Activated T-helper 1 cell treated with anti-CD3 and anti-CD28 coated beads, Interleukin-2, amount 50 U/mL, for 16 hours (primary cell): ENCODE measurements at places on chromosomes 6 and 20.
A peak's percentile ranks its signal among the peaks of the same experiment; 100 is the strongest.

DNA sequence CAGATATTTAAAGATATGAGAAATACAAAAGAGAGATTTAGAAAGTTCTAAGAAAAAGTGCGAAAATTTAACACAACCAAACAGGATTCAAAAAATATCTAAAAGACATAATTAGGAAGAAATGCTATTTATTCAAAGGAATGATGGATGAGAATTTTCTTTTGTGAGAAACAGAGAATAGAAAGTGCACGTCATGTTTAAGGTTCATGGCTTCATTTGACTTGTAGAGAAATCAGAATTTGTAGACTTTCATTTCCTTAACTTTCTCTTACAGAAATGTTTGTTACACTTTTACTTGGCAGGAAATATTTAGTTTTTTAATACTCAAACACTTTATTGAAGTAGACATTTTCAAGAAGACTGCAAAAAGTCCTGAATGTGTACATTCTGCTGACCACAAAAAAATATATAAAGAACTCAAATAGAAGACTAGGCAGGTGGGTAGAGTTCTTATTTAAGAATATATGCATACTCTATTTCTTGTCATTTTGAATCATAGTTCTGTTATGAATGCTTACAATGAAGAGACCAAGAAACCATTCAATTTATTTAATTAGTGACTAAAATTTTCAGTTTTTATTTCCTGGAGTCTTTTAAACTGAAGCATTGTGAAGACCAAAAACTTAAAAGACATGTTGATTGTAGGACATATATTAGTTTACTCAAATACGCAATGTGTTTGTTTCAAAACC is 710.5 kb upstream of the HS3ST5 start:
- no peak for DNase-seq

- no peak for DNase-seq
Observed at GRCh38 chr20:32497589-32498224, 87.4 kb downstream of the NOL4L start.

- no peak for DNase-seq
Observed at GRCh38 chr20:58109918-58110635, 118.4 kb downstream of the ANKRD60 start.

GRCh38 chr6:127606131-127606562 is 29.2 kb downstream of the C6orf58 start:
- DNase-seq: no peak

GRCh38 chr20:22758815-22759214 is 174.4 kb upstream of the FOXA2 start:
- no peak for DNase-seq

DNA sequence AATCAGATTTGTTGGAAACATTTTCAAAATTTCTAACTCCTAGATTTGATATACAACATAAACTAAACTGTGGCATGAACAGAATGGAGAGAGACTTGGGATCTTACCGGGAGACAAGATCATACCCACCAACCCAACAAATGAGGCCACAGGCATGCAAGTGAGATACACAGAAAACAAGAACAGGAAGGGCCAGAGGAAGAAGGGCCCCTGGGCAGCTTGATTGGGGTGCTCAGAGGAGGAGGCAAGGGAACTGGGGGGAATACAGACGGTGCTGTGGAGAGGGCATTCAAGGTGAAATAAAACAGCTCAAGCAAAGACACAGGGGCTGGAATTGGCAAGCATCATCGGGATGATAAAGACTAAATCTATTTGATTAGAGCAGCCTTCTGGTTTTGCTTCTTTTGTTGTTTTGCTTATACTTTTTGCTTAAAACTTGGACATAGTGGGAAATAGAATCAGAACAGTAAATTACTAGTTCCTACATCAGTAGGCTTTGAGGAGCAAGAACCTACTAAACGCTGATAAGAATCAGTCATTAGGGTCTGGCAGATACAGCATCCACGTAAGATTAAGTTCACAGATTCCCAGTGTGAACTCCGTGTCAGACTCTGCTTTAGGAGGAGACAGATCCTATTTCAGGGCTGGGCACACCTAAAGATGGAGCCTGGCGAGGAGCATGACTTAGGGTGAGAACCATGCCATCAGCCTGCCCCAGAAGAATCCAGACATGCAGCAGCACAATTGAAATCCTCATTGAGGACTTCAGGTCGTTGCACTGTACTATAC is 3.5 kb upstream of the RAMACL start:
- DNase-seq: no peak

GRCh38 chr6:41901882-41902519 is 6.8 kb upstream of the USP49 start:
- peak; percentile 23 for DNase-seq

GRCh38 chr6:121399966-121400365 is 35.5 kb upstream of the GJA1 start:
- no peak for DNase-seq

DNA sequence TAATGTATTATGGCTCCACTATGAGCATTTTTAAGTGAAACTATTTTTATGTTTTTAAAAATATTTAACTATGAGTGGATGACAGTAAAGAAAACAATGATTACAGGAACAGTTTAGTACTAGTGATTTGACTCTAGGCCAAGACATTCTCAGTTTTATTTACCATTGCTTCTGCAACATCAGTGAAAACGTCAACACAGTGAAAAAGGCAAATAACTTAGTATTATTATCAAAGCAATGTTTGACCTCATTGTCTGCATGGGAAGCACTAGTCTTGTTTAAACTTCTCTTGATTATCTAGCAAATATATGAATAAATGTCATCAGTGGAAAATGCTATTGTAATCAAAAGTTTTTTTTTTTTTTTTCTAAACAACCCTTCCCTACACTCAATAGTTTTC is 165.0 kb downstream of the HTR1B start:
- DNase-seq: no peak

DNA sequence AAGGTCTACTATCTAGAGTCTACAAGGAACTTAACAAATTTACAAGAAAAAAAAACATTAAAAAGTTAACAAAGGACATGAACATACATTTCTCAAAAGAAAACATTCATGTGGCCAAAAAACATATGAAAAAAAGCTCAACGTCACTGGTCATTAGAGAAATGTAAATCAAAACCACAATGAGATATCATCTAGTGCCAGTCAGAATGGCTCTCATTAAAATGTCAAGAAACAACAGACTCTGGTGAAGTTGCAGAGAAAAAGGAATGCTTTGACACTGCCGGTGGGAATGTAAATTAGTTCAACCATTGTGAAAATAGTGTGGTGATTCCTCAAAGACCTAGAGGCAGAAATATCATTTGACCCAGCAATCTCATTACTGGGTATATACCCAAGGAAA is 48.3 kb downstream of the OGFRL1 start:
- DNase-seq: no peak

- no peak for DNase-seq
Observed at GRCh38 chr20:58652606-58653294, 1.7 kb downstream of the STX16 start.

- DNase-seq: no peak
Observed at GRCh38 chr6:159645640-159646039, 47.4 kb downstream of the SOD2 start.

GRCh38 chr6:143096403-143096802 is 35.7 kb downstream of the AIG1 start:
- DNase-seq: no peak

DNA sequence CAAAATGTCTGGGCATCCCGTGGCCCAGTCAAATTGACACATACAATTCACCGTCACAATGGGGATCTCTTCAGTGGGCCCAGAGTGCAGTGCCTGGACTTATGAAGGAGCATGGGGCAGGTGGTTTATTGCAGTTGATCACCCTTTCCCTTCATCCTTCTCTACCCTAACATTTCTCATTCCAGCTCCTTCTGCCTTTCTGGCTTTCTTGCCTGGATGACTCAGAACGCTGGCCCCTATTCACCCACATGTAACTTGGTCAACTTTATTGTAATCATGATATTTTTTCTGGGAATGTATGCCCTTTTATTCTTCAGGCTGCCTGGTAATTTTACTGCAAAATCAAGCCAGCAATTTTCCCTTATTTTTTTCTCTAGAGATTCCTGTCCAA is 179.9 kb upstream of the DTNBP1 start:
- DNase-seq: no peak

- DNase-seq: no peak
Observed at GRCh38 chr6:17442196-17442595, 48.8 kb downstream of the CAP2 start.

GRCh38 chr20:46799781-46800408 is 90.4 kb downstream of the SLC2A10 start:
- DNase-seq: no peak

DNA sequence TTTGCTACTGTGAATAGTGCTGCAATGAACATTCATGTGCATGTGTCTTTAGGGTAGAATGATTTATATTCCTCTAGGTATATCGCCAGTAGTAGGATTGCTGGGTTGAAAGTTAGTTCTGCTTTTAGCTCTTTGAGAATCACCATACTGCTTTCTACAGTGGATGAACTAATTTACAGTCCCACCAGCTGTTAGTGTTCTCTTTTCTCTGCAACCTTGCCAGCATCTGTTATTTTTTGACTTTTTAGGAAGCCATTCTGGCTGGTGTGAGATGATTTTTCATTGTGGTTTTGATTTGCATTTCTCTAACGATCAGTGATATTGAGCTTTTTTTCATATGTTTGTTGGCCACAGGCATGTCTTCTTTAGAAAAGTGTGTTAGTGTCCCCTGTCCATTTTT is 40.0 kb downstream of the PLG start:
- no peak for DNase-seq

GRCh38 chr6:13702809-13703302 is 8.8 kb downstream of the RANBP9 start:
- no peak for DNase-seq

DNA sequence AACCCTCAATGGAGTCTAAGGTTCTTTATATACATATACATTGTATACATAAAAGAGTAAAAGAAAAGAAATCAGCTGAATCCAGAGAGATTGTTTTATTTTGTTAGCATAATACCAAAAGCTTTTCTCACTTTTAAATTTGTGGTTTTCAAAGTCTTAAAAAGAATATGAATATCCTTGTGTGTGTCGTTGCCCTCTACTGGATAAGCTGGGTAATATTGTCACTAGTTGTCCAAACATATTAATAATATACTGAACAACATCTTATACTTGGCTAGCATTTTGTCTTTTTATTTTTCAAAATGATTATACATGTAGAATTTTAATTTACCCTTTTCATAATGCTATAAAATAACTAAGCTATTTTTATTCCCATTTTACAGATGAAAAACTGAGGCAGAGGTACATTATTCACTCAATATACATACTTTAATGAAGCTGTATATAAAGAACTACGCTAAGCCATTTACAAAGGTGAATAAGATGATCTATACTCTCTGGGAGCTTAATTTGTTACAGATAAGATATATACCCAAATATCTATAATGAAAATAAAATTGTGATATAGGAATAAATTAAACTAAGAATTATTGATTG is 531.7 kb downstream of the TFAP2B start:
- no peak for DNase-seq

DNA sequence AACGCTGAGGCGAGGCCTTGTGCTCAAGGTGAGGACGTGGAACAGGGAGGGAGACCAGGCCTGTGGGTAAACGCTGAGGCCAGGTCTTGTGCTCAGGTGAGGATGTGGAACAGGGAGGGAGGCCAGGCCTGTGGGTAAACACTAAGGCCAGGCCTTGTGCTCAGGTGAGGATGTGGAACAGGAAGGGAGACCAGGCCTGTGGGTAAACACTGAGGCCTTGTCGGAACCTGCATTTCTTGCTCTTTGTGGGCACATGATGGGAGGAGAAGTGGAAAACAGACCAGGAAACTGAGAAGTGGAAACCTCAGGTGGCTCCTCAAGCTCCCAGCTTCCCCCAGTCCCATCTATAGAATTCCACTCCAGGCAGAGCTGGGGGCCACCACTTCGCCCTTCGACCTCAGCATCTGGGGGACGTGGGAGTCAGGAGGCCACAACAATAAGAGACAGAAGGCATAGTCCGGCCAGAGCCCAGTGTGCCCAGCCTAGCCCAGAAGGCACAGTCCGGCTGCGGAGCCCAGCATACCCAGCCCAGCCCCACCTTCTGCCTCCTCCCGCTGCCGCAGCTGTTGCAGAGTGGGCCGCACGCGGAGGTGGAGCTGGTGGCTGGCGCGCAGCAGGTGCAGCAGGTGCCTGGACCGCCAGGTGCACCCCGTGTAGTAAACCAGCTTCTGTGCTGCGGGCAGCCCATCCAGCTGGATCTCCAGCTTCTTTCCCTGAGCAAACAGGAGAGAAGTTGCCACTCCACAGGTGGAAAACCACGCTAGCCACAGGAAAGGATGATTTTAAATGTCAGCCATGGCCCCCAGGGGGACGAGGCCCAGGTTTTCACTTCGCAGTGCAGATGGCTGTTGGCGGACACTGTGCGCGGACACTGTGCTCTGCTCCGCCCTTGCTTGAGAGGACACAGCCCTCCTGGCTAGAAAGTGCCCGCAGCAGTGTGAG is 17.5 kb downstream of the FRMD1 start:
- DNase-seq: no peak

GRCh38 chr20:40579701-40580100 is 109.3 kb downstream of the MAFB start:
- no peak for DNase-seq

GRCh38 chr20:50292591-50293283 is 102.1 kb downstream of the CEBPB start:
- DNase-seq: no peak

- no peak for DNase-seq
Observed at GRCh38 chr20:8678098-8678776, 390.6 kb upstream of the PLCB4 start.
